ENCODE measurements at places on chromosomes 12 and 14.

DNA sequence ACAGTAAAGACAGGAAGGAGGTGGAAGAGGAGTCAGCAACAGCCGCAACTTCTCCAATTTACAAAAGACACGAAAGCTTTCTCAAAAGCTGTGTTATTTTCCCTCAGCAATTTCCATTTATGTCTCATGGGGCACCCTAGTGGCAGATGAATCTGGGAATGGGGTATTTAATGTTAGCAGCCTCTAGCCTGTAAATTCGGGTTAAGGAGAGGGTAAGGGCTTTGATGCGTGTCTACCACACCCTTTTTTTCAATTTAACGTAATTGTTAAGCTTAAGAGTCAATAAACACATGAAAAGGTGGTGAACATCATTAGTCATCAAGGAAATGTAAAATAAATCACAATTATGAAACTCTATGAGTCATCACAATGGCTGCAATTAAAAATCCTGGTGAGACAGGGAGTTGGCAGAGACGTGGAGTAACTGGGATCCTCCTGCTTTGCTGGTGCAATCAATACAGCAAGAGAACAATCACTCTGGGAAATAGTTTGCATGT, 986.4 kb downstream of the AACS start:
- DNase-seq: no peak

DNA sequence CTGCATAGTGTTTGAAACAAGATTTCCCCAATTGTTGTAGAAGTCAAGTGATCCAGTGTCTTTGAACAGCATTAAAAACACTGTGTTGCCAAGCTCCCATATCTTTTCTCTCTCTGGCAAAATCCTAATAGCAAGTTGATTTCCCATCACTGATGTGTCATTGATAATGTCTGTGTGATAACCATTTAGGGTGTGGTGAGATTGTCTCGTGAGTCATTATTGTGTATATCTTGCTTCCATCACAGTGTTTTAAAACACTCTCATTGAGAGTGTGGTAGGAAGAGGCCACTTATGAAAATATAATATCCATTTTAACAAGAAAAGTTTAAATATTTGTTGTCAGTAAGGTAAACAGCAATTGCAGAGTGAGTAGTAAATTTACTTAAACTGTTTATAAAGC, 74.7 kb downstream of the PRORP start:
- DNase-seq: no peak

GRCh38 chr14:66405158-66405557, 81.0 kb upstream of the CCDC196 start:
- DNase-seq: no peak

GRCh38 chr12:127063339-127064072, 1203.5 kb upstream of the TMEM132C start:
- DNase-seq: no peak

DNA sequence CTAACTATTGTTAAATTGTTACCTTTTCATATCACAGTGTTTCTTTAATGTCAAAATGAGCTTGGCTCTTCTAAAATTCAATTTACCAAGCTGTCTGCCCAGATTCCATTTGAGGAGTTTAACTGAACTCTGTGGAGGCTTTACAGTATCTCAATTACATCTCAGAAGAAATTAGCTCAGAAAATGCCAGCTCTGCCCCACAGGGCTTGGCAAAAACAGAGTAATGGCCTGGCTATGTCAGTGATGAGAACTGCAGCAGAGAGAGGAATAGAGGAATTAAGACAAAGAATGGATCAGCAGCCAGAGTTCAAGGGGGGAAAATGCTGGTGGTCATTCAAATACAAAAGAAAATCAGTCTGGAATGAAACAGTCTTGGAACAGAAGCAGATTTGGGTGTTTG, 15.8 kb upstream of the TMTC1 start:
- DNase-seq: no peak
